ENCODE measurements at places on chromosomes 2 and 18.

- no peak for DNase-seq
Measured at GRCh38 chr2:25053041-25053440, 11.2 kb downstream of the EFR3B start.

DNA sequence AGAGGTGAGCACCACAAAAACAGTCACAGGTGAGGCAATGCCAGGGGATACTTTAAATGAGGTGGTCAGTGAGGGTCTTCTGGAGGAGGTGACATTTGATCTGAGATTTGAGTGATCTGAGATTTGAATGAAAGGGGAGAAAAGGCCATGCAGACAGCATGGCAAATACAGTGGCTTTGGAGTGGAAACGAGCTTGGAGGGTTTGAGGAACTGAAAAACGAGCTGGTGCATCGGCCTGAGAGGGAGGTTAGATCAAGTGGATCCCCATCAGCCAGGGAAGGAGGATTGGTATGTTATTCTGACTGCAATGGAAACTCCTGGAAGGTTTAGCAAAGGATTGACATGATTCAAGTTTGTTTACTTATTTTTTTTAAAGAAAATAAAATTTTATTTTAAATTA is 245.1 kb downstream of the KCNS3 start:
- DNase-seq = no peak

GRCh38 chr2:225040856-225041206 is 1.4 kb downstream of the DOCK10 start:
- no peak for DNase-seq

GRCh38 chr2:219633276-219634065 is 6.0 kb downstream of the SLC4A3 start:
- DNase-seq = no peak

- no peak for DNase-seq
Measured at GRCh38 chr2:218711550-218711929, 905 bp downstream of the TTLL4 start.

DNA sequence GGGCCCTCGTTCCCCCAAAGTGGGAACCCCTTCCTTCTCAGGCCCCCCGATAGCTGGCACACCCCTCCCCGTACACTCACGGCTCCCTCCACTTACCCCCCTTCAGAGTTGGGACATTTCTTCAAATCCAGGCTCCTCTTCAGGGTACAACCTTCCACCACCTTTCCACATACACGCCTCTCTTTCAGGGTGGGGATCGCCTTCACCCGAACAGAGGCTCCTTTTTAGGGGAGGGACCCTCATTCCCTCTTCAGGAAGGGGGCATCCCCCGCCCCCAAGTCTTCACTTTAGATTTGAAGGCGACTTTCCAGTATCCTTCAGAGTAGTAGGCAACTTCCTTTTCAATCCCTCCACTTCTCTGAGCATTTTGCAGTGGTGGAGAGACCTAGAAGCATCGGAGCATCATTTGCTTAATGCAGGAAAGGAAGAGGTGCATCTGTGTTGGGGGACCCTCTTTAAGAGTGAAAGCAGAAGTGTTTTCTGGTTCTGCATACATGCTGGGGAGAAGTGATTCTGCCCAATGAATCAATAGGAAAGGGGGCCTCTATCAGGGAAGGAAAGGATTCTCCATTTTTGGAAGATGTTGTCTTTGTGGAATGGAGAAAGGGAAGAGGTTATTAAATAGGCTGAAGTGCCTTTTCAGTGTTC is 845 bp downstream of the EML4 start:
- DNase-seq = no peak

GRCh38 chr2:7835693-7836680 is 845.9 kb upstream of the ID2 start:
- DNase-seq = no peak

GRCh38 chr18:74590671-74591070 is 7.0 kb upstream of the ZNF407 start:
- no peak for DNase-seq

DNA sequence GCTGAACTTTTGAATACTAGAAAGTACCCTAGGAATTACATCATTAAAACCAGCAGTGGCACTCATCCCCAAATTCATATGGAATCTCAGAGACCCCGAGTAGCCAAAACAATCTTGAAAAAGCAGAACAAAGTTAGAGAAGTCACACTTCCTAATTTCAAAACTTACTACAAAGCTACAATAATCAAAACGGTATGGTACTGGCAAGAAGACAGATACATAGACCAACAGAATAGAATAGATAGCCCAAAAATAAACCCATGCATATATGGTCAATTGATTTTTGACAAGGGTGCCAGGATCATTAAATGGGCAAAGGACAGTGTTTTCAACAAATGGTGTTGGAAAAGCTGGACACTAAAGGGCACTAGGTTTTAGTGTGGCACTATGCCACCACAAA is 176.0 kb upstream of the NDUFV2 start:
- no peak for DNase-seq

- DNase-seq = no peak
Measured at GRCh38 chr2:105458076-105458475, 59.2 kb upstream of the FHL2 start.

GRCh38 chr2:199490049-199490448 is 32.3 kb upstream of the SATB2 start:
- DNase-seq = no peak

DNA sequence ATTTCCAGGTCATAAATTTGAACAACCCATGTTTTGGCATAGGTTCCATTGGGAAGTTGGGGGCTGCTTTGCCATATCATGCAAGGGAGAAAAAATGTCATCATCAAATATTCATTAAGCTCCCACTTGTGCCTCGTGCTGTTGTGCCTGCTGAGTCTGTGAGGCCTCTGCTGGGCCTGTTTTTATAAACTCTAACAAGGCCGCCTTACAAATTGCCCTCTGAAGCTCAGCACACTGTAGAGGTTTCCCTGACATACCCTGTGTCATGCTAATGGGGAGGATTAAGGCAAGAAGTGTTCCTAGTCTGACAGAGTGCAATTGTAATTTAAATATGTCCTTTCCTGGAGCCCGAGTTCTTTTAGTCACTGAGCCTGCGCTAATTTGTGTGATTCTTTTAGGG is 17.6 kb downstream of the OSBPL6 start:
- DNase-seq = no peak

DNA sequence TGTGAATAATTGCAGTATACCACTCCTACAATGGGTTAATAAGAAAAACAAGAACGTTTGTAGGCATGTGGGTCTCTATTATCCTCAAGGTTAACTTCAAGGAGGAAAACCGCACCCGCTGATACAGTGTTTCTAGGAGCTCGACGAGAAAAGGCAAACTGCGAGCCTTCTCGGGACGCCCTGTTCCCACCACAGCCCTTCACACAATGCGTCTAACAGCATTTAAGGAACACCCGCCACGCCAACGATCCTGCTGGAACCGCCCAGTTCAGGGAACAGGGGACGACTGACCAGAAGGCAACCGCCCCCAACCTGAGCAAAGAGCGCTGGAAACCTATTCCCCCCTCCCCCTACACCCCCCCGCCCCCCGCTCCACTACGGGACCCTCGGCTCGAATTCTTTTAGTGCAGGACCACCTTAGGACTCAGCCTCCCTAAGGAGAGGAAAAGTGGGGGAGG is 710 bp upstream of the TMSB10 start:
- DNase-seq = peak; percentile 39

DNA sequence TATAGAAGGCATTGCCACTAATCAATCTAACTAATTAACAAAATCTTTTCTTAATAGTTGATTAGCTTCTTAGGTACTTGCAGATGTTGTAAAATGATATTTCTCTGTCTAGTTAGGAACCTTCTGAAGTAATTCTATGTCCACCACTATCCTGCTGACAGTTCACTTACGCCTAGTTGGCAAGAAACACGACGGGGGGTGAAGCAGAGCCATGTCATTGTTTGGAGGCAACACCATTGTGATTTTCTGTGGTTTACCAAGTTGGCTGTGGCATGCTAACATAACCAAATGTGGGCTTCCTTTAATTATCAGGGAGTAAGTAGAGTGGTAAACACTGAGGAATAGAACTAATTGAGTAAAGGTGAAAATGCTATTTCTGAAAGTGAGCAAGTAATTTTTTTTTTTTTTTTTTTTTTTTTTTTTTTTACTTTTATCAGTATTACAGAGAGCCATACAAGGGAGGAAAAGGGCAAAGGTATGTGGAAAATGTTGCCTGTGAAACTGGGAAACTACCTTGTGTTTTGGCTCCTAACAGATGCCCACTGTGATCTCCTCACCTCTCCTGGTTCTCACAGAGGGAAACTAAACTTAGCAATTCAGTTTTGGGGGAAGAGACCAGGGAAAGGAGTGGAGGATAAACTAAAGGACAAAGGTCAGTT is 126.8 kb downstream of the MEIS1 start:
- no peak for DNase-seq

DNA sequence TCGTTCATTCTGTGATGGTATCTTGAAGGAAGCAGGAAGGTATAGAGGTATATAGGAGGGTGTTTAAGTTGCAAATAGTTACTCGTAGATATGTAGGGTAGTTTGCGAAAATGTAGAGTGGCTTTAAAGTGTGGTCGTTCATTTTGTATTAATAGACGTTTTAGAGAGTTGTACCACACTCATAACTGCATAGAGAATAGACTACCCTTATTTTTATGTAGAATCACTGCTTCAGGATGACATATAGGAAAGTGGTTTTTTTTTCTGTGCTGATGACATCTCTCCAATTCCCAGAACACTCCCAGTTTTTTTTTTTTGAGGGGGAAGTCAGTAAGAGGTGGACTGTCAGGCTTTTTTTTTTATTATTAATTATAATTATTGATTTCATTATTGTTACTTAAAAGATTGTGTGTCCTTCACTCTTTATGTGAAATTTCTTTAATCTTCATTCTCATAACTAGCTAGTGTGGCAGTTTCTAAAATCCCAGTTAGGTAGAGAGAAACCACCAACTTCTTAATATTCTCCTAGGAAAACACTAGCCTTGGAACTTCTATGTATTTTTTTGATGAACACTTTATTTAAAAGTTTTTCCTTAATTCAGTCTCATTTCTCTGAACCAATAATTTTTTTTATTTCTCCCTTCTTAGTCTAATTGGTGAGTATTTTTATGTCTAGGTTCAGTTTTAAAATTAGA is 1.5 kb downstream of the ACTR3 start:
- no peak for DNase-seq

DNA sequence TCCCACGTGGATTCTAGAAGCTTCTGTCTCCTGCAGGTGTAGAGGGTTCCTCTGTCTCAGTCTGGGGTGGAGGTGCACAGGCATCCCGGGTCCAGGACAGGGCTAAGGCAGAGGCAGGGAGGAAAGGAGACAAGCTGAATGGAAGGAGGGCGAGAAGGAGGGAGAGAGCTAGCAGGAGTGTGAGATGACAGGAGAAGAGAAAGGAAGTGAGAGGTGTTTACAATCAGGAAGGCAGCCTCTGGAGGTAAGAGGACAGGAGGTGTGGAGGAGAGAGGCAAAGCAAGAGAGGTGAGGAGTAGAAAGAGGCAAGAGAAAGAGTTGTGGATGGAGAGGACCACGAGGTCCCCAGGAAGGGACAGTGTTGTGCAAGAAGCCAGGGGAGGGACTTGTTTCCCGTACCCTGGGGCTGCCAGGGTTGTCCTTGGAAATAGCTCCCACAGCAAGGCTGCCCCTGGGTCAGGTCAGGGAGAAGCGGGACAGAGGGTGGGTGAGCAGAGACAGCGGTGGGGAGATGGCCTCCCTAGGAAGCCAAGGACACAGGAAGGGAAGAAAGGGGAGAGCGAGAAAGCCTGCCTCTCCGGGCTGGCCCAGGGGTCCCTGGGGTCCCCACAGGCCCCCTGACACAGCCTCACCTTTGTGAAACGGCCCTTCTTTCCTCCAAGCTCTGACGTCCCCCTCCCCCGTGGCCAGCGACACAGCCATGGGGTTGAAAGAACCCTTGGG is 136.9 kb downstream of the CYP26B1 start:
- DNase-seq = no peak

DNA sequence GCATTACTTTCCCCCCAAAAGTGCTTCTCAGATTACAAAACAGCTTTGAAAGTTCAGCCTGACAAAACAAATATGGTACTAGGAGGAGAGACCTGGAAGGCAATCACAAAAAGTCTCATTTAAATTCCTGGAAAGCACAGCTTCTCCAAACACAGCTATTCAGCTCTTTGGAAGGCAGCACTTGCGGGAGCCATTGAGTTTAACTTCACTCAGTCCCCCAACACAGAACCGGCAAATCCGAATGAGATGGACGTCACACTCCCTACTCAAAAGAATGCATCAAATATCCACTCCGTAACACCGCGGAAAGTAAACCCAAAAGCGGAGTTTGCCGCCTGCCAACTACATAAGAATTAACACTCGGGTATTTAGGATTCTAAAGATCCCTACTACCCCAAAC is 638 bp downstream of the ST6GAL2 start:
- no peak for DNase-seq

DNA sequence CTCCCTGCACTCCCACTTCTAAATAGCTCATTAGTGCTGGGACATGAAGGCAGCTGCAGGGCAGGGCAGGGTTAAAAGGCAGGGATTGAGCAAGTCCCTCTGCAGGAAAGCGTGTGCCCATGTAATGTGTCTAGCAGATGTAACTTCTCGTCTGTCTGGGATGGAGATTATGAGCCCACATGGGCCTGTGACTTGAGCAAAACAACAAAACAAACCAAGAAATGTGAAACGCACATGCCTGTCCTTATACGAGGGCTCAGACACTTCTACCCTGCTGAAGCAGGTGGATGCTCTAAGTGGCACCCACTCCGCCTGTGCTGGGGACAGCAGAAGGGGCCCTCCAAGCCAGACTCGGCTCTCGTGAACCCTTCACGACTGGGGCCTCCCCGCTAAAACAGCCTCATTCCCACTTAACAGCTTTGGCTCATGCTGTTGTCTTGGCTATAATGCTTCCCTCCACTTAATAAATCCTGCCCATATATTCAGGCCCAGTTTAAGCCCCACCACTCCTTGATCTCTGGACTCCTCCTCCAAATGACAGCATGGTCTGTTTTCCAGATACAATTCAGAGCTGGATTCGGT is 40.9 kb downstream of the TMEM247 start:
- DNase-seq = no peak

GRCh38 chr2:10478298-10478625 is 30.1 kb upstream of the ODC1 start:
- no peak for DNase-seq

- DNase-seq = no peak
Measured at GRCh38 chr2:41145066-41145465, 693.2 kb upstream of the SLC8A1 start.

GRCh38 chr2:64406407-64406774 is 47.6 kb upstream of the LGALSL start:
- DNase-seq = no peak

GRCh38 chr2:195652911-195653310 is 4.1 kb upstream of the SLC39A10 start:
- DNase-seq = no peak

DNA sequence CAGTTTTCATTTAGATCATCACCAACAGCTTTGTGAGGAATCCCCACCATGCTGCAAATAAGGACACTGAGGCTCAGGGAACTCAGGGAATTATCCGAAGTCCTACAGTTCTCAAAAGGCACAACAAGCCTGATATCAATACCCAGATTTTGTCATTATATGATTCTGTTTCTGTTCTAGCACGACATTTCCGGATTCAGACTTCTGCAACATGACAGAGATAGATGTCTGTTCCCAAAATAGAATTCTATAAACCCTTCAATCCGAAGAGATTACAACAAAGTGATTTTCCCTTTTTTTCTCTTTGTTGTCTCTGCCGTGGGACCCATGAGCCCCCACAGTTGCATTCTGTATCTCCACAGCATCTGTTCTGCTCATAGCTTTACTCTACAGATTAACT is 72.0 kb downstream of the DOCK10 start:
- DNase-seq = no peak
